ENCODE measurements at places on chromosomes 7 and 10. TPM values are rescaled to one million over a fixed set of nuclear protein-coding genes. Genes with fewer than 3 reads are reported as not detected.

The HMX2 gene
- not detected for total RNA-seq

DNA sequence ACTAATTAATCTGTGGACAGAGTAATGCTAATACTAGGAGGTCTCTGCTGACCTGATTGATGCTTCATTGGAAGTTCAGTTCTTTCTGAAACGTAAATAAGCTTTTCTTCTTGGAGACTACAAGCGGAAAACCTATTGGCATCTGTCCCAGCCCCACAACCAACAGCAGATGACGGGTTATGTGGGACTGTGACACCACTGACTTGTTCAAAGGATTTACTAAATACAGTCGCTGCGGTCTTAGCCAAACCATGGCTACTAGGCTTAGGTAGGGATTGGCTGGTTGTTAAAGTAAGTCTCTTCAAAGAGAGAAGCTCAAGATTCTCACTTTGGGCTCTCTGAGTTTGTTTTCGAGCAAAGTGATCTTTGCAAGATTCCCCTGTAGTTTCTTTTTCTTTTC is 68.3 kb downstream of the HYCC1 start:
- DNase-seq = no peak

The COL13A1 gene
- 4.4 TPM for total RNA-seq

The CUBN gene
- 1.5 TPM for total RNA-seq

GRCh38 chr10:36515319-36515718 is 610.1 kb upstream of the ANKRD30A start:
- no peak for DNase-seq

GRCh38 chr10:16938952-16939351 is 121.7 kb upstream of the RSU1 start:
- no peak for DNase-seq

- DNase-seq = no peak
Measured at GRCh38 chr10:128420623-128421022, 294.4 kb upstream of the MKI67 start.

The EN2 gene
- 0.42 TPM for total RNA-seq

The MYL10 gene
- total RNA-seq = not detected

- DNase-seq = no peak
Measured at GRCh38 chr7:129089521-129090212, 34.8 kb upstream of the TNPO3 start.

The FAM131B gene
- 1.2 TPM for total RNA-seq

DNA sequence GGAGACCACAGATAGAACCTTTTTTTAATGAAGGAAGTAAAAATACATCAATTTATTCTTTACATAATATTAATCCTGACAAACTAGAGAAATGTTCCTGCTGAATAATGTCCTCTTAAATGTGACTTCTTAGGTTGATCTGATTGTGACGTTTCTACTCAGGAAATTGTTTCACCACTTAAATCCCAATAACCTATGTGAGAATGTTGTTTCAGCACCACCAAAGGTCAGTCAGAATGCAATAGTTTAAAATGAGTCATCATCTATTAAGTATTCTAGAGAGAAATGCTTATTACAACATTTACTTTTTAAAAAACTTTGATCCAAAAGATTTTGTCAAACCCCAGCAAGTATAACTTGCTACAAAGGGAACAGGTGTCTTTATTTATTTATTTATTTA is 155.4 kb upstream of the CACNA2D1 start:
- no peak for DNase-seq

The TUBB8 gene
- not detected for total RNA-seq

The ITPRID1 gene
- total RNA-seq = not detected

The ZNF727 gene
- total RNA-seq = 0.87 TPM

The LRRD1 gene
- not detected for total RNA-seq

The PIK3AP1 gene
- total RNA-seq = 17.8 TPM

The MRC1 gene
- 153 TPM for total RNA-seq
